ENCODE measurements at places on chromosomes 2 and 18.

- DNase-seq, result no peak
Measured at GRCh38 chr2:221189431-221190067, 382.6 kb downstream of the EPHA4 start.

- no peak for DNase-seq
Measured at GRCh38 chr18:40956213-40956612, 998.8 kb upstream of the PIK3C3 start.

DNA sequence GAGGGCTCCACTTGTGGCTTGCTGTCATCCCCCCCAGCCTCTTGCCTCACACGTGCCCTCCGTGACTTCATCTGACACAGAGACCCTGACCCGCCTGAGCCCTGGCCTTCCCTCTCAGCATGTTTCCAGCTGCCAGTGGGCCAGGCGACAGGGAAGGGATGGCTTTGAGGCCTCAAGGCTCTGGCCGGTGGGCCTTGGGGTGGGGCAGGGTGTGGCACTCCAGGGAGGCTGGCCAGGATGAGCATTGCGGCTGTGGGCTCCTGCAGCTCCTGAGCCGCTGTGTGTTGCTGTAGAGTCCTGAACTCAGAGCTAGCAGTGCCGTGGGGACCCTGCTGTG lies 85.0 kb downstream of the TFCP2L1 start:
- DNase-seq, result no peak

GRCh38 chr2:238489431-238489830 lies 62.7 kb downstream of the ASB1 start:
- no peak for DNase-seq

- DNase-seq, result no peak
Measured at GRCh38 chr2:30480703-30481322, 33.8 kb downstream of the LCLAT1 start.

DNA sequence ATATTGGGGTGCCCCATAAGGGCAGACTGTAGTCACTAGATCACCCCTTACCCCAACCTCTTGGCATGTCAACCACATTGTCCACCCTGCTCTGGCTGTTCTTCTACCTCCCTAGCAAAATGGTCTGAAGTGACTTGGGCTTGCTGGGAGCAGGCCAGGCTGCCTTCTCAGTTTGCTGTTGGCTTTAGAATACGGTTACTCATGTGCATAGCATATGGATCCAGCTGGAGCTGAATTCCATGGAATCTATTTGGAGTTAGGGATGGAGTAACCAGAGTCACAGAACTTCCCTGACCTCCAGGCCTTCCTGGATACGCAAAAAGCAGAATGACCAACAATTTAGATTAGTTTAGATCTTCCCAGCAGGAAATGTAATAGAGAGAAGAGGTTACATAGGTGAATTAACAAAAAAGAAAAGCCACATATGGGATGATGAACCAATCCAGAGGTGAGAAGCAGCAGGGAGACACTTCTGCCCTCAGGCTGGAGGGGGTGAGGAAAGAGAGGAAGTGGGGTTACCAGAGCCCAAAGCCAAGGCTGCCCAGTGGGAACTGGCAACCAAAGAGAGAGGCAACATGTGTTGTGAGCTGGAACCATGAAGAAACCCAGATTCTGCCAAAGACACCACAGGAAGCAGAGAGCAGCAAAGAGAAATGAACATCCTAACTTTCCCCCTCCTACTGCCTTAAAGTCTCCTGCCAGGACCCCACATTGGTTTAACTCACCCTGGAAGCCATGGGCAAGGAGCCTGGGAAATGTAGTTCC lies 26.1 kb downstream of the PKDCC start:
- no peak for DNase-seq

DNA sequence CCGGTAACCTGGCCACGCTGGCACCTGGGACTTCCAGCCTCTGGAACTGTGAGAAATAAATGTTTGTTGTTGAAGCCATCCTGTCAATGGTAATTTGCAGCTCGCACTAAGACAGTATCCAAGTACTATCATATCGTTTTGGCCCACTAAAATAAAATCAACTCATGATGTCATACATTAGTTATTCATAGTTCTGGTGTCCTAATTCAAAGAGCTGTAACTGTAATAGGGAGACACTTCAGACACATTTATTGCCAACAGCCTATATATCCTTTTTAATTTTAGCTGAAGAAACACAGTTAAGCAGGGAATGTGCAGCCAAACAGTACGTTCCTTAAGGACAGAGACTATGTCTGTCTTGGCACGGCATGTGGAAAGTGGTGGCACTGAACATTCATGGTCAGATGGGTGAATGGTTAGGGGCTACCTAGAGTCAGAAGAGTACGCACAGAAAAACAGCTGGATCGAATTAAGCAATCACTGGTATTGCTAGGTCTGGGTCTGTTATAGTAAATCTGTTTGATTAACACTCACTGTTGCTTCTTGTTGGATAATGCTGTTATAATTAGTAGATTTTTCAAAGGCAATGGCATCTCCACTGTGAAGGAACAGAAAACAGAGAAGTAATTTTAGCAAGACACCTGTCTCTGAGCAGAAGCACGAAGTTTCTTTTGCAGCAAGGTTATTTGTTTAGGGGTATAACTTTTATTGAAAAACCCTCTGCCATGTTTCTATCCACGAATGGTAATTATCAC lies 41.3 kb upstream of the CREG2 start:
- no peak for DNase-seq

- no peak for DNase-seq
Measured at GRCh38 chr18:34870555-34871310, 160.6 kb downstream of the DTNA start.

GRCh38 chr2:15942711-15943345 lies 2.5 kb downstream of the MYCN start:
- DNase-seq, result no peak

DNA sequence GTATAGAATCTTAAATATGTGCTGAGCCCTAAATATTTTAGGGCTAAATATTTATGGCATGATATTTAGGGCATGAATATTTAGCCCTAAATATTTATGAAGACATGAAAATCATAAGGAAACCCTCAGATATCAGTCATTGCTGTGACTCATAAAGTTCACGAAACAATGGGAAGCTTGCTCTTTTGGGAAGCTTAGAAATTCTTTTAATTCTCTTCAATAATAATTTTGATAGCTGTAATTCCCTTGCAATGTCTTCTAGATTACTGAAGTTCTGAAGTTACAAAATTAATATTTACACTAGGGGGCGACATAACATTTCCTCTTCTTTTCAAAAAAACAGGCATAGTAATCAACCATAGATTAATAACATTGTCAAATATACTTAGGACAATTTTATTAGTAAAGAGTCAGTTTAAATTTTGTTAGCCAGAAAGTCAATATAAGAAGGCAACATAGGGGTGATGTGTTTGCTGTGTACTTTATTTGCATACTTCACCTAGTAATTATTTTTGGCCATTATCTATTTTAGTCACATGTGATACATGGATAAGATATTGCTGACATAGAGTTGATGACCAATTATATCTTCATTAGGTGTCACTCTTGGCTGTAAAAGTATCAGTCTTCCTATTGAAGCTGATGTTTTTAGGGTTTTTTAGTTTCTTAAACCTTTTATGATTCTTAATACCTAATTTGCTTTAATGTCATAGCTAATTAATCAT lies 13.2 kb downstream of the ZNF804A start:
- DNase-seq, result peak; percentile 59

DNA sequence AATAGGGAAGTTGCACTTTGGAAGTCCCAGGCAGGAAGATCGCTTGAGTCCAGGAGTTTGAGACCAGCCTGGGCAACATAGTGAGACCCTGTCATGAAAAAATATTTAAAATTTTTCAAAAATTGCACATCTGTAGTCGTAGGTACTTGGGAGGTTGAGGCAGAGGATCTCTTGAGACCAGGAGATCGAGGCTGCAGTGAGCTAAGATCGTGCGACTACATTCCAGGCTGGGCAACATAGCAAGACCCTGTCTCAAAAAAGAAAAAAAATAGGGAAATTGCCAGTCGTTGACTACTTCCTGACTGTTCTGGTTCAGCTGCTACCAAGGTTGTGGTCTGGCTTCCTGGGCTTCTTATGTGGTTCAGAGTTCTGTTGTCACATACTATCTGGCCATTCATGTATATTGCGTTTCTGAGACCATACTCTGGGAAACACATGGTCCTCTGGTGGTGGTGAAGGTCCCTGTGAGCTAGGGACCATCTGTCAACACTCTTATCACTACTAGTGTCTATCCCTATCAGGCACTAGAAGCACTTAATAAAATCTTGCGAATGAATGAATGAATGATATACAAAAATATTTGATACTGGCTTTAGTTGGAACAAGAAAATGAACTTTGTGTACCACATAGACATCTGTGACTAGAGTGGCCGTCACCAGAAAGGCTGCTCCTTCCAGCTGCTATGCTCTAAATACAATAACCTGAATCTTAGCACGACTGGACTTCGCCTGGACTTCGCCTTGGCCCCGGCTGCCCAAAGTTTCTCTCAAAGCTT lies 861 bp upstream of the KLHL23 start:
- DNase-seq, result peak; percentile 78

- DNase-seq, result no peak
Measured at GRCh38 chr2:239358062-239358754, 42.6 kb downstream of the HDAC4 start.

DNA sequence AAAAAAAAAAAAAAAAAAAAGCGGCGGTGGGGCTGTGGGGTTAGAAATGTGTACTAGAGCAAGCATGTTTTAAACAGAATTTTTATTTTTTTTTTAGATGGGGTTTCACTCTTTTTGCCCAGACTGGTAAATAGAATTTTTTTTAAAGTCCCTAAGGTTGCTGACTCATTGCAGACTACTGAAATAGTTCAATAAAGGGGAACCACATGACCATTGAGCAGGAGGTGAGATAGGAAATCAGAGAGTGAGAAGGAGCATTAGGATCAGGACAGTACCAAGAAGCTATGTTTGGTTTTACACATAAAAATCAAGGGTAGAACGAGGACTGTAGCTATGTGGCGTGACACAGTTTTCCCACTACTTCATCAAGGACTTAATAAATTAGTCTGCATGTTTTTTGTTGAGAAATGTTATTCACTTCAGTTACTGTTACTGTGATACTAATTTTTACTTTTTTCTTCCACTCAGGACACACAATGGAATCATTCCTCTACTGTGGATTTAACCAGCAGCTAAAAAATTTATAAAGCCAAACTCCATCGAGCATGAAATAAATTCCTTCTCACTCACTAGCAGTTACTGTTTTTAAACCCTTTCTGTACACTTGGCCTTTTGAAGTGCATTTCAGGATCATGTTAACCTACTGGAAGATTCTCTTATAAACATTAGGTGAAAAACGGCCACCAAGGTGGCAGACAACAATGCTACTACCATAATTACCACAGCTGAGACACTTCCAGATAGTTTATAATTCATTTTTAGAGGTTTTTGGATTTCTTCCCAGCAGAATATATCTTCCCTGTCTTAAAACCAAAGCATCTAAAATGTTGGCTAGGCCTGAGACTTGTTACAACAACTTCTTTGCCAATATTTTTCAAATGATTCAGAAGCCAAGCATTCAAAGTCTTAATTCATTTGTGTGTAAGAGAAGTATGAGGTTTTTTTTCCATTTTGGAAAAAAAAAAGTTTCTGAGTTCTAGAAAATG lies 33.2 kb downstream of the LAMA1 start:
- DNase-seq, result no peak
